ENCODE measurements at places on chromosomes 5 and 9.
A peak's percentile ranks its signal among the peaks of the same experiment; 100 is the strongest.

GRCh38 chr9:135474915-135475314 is 4.7 kb upstream of the PPP1R26 start:
- peak; percentile 11 for DNase-seq

DNA sequence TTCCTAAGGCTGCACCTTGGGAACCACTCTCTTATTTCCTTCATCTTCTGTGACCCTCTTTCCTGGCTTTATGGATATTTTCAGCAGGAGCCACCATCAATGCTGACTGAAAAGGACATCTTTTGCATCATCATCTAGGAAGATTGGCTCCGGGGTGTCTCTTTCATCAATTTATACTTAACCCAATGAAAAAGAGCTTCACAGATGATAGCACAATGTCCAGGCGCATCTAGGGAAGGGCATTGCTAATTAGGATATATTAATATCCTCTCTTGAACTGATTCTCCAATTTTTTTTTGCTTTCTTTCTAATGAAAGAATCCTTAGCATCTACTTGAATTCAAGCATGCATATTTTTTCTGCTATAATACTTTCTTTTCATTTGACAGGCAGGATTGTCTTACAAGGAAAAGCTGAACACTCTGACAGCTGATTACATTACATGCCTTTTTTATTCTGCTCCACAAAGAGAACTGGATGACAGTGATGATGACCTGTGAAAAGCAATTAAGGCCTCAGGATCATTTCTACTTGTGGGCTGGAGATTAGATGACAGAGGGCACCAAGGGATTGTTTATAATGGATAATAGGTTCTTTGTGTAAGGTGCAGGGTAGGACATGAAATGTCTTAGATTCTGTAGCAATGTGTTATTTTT is 60.2 kb downstream of the PCSK1 start:
- no peak for DNase-seq

GRCh38 chr5:17991775-17992174 is 357.5 kb downstream of the TAF11L14 start:
- no peak for DNase-seq

- DNase-seq = no peak
Observed at GRCh38 chr5:15752663-15753285, 252.8 kb downstream of the FBXL7 start.

- DNase-seq = no peak
Observed at GRCh38 chr5:178058321-178059012, 54.9 kb upstream of the N4BP3 start.

DNA sequence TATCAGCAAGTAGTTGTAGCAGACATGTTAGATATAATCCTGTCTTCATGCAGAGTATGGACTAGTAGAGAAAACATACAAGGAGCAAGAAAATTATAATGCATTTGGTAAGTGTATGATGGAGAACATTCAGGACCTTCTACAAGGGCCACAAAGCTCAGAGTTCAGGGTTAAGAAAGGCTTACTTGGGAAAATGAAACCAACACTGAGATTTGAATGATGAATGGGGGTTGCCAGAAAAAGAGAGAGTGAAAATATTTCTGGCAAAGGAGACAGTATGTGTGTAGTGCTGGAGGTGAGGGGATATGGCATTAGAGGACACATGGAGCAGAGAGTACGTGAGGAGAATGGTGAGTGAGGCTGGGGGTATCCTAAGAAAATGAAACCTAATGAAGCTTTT is 169.8 kb upstream of the STK32A start:
- DNase-seq = no peak

DNA sequence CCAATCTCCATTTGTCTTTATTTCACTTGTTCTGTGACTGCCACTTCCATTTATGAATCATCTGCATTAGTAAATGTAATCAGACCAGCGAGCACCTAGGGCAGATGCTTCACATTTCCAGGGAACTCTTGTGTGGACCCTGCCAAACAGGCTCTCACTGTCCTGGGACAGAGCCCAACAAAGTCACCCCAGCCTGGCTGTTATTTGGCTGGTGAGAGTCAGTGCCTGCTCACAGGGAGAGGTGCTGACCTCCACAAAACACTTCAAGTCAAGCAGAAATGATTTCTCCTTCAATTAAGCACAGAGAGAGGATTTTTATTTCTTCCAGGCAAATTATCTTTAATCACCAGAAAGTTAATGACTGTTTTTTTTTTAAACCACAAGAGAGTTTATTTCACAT is 568.0 kb downstream of the MTRR start:
- DNase-seq = no peak

DNA sequence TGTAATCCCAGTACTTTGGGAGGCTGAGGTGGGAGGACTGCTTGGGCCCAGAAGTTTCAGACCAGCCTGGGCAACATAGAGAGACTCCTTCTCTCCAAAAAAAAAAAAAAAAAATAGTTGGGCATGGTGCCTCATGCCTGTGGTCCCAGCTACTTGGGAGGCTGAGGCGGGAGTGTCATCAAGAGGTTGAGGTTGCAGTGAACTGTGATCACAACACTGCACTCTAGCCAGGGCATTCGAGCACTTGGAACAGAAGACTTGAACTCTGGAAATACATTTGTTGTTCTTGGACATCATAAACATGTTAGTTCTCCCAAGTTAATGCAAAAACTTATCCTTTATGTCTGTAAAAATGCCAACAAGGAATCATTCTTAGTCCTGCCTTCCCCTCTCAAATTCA is 29.6 kb downstream of the EHMT1 start:
- no peak for DNase-seq

All from inflammatory macrophage (primary cell).